ENCODE measurements at places on chromosomes 1 and 21.

DNA sequence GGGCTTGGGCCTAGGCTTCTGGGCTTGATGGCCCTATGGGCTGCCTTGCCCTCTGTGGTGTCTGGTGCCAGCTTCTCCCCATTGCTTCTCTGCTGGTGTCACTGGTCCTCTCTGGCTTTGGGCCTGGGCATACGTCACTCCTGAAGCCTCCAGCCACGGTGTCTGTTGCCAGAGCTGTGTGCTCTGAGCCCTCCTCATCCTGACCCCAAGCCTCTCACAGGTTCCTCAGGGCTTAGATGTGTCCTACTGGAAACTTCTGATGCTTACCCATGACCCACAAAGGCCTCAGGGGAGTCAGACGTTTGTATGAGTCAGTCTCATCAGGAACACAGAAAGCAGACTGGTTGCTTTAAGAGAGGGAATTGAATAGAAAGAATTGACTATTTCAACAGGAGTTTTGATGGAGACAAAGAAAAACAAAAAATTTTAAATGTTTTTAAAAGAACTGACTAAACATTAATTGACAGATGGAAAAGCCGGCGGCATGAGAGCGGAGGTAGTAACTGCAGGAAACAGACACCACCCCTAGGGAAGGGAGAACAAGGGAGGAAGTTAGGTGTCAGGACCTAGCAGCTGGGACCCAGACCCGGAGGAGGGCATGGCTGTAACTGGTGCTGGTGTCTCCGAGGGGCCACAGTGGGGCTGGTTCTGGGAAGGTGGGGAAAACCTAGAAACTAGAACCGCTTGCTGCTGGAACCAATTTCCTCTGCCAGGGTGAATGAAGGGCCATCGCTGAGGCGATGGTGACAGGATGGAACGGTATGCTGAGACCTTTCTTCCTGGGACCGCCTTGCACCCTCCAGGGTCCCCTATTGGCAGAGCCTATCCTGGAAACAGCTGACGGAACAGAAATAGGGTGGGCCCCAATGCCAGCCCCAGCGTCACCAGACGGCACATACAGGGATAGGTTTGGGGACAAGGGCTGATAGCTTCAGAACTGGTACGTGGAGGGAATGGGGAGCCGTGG is 40.0 kb upstream of the CITED4 start:
- no peak for DNase-seq

GRCh38 chr21:35543746-35544145 is 494.6 kb upstream of the RUNX1 start:
- DNase-seq = no peak

GRCh38 chr1:230459465-230459864 is 33.3 kb upstream of the PGBD5 start:
- DNase-seq = no peak

- no peak for DNase-seq
These were observed 3.3 kb upstream of the NECTIN4 start for GRCh38 chr1:161092621-161093028.

DNA sequence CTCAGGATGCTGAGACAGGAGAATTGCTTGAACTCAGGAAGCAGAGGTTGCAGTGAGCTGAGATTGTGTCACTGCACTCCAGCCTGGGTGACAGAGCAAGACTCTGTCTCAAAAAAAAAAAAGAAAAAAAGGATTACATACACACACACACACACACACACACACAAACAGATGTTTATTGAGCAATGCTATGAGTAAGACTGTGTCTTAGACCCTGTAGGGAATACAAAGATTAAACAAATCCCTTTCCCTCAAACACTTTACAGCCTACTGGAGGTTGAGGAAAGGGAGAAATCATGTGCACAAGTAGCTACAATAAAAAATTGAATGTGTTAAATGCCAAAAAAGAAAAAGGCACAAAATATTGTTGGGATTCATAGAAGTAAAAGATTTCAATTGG is 58.1 kb downstream of the RPAP2 start:
- DNase-seq = no peak

DNA sequence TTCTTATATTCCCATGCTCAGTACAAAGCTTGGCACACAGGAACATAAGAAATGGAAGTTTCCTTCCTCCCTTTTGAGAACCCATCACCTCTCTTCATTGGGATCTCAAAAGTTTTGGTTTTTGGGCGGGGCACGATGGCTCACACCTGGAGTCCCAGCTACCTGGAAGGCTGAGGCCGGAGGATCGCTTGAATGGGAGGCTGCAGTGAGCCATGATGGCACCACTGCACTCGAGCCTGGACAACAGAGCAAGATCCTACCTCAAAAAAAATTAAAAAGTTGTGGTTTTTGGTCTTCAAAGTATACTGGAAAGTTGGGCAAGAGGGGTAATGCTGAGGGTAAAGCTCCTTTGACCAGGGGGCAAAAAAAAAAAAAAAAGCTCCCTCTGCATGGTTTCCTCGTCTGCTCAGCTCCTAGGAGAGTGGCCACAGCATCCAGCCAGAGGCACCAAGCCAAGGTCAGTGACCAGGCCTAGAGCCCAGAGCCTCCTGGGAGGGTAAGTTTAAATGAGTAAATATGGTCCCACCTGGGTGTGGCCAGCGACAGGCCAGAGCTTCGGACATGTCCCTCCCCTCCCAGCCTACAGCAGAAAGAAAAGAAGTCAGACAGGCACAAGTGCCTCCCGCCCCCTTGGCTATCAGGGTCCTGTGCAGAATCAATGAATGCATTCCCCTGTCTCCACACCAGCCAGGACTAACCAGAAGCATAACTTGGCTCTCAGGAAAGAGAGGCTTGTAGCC is 5.0 kb downstream of the MEF2D start:
- no peak for DNase-seq

GRCh38 chr1:116991171-116991845 is 10.3 kb upstream of the CD101 start:
- DNase-seq = no peak

- no peak for DNase-seq
These were observed 98.3 kb upstream of the MAGI3 start for GRCh38 chr1:113291777-113292602.
